ENCODE measurements at places on chromosomes 13 and 19.

- no peak for DNase-seq
Measured at GRCh38 chr19:42159942-42160341, 27.7 kb upstream of the POU2F2 start.

- DNase-seq, result no peak
Measured at GRCh38 chr13:21568854-21569253, 35.1 kb downstream of the MICU2 start.

DNA sequence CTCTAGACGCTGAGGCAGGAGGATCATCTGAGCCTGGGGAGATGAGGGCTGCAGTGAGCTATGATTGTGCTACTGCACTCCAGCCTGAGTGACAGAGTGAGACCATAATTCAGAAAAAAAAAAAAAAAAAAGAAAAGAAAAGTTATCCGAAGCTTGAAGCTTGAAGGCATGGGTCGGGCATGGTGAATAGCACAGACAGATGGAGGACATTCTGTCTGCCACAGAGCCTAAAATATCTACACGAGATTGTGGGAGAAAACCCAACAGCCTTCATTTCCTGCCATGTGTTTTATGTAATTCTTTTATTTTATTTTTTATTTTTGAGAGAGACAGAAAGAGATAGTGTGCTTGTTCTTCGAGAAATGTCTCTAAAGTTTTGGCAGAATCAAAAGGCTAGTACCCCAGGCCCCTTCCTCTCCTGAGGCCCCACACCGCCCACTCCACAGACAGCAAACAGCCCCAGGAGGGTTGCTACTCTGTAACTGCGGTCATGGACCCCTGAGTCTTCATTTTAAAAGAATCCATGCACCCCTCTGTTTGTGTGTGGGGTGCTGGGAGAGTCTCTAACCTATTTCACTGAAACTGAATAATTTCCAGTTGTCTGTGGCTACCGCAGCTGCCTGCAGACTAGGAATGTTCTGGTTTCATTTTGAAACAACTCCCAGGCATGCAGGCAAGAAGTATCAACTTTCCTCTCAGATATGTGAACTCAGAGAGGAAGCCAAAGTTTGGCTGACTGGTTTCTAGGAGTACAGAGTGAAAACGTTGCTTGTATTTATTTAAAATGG lies 38.4 kb upstream of the RCBTB2 start:
- DNase-seq, result peak; percentile 78

- DNase-seq, result no peak
Measured at GRCh38 chr19:2841855-2842574, 740 bp downstream of the ZNF555 start.

- peak; percentile 43 for DNase-seq
Measured at GRCh38 chr19:29666578-29667386, 1.5 kb downstream of the PLEKHF1 start.

GRCh38 chr19:17577457-17578097 lies 22.1 kb downstream of the COLGALT1 start:
- DNase-seq, result no peak

DNA sequence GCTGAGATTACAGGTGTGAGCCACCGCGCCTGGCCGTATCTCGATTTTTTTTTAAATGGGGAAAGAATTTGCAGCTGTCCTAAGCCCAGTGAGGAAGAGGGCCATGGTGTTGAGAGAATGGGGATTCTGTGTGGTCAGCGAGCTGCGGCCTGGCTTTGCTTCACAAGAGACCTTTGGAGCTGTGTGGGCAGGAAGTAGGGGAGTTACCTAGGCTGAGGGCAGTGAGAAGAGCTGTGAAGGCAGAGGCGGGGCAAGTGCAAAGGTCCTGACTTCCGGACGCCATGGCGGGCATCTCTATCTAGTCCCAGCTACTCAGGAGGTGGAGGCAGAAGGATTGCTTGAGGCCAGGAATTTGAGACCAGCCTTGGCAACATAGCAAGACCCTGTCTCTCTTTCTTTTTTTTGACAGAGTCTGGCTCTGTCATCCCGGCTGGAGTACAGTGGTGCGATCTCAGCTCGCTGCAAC lies 4.9 kb downstream of the AP2A1 start:
- DNase-seq, result no peak

- DNase-seq, result no peak
Measured at GRCh38 chr13:75811361-75811760, 175.2 kb downstream of the LMO7 start.

- no peak for DNase-seq
Measured at GRCh38 chr19:31352296-31352781, 3.1 kb upstream of the TSHZ3 start.

DNA sequence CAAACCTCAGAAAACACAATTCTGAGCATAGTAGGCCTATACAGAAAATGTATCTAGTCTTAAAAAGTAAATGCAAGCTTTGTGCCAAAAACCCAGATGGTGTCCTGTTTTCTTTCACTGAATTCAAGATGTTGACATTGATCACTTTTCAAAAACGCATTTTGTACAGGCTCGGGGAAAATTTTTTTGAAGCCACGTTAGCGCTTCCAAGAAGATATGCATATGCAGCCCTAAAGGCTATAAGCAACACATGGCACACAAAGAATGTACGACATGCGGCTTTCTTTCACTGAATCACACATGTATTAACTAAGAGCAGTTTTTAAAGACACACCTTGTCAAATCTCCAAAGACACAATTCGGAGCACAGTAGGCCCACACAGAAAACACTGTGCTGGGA lies 115.4 kb downstream of the MRPL57 start:
- DNase-seq, result no peak

DNA sequence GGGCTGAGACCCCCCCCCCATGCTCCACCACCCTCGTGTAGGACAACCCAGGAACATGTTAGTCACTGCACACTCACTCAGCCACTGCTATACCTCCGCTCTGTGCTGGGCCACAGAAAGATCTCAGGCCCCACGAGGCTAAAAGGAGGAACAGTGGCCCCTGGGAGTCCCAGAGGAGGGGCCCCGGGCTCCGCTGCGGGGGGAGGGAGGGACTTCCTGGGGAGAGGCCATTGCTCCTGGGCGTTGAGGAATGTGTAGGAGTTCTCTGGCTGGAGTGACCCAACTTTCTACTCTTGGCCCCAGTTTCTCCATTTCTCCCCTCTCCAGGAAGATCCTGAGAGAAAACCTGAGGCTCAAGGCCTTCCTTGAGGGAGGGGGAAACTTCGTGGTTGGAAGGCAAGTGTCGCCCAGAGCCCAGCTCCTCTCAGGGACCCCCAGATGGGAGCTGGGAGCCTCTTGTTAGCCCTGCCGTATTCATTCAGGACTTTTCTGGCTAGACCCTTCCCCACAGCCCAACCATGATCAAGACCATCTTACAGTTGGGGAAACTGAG lies 13.6 kb downstream of the ONECUT3 start:
- no peak for DNase-seq

GRCh38 chr13:101026736-101027398 lies 352.3 kb upstream of the TMTC4 start:
- DNase-seq, result no peak

GRCh38 chr13:50283017-50283416 lies 267.8 kb downstream of the KCNRG start:
- no peak for DNase-seq

DNA sequence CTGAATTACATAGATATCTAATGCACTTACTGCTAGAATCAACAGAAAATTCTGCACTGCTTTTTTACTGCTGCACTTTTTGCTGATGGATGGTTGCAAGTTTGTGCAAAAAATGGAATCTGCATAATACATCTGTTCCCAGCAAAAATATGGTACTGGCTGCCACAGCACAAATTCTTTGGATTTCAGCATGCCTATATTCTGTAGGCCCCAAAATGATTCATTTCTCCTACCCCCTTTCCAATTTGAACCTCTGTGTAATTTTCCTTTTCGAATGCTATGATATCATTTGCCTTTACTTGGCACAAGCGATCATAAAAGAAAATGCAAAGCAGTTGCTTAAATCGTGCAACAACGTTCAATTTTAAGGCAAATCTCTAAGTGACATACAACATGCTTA lies 524.2 kb upstream of the NBEA start:
- DNase-seq, result no peak

DNA sequence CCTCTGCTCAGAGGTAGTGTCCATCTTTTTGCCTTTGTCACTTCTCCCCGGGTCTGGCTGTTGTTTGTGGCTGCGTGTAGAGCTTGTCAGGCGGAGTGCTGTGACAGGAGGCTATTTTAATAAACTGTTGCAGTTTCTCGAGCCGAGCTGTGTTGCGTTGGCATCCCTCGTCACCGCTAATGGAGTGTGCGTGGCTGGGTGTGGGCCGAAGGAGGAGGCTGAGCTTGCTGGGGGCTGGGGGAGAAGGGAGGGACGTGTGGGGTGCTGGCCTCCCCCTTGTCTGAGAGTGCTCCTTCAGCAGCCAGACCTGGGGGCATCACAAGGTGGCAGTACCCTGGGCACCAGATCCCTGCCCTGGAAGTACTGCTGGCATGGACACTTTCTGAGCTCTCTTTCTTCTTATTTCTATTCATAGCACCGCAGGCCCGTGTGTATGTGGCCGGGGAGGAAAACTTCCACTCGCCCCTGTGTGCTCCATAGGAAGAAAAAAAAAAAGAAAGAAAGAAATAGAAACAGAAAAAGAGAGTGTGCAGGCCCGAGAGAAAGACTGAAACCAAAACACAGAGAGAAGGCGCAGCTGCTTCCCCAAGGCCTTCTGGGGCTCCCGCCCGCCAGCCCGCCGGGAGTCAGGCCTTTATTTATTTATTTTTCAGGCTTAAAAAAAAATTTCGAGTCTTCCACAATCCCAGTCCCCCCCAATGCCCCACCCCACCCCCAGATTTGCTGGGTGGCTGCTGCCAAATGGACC lies 27.0 kb downstream of the NFIX start:
- DNase-seq, result no peak

- DNase-seq, result no peak
Measured at GRCh38 chr19:51521357-51521756, 10.1 kb downstream of the SIGLEC6 start.

DNA sequence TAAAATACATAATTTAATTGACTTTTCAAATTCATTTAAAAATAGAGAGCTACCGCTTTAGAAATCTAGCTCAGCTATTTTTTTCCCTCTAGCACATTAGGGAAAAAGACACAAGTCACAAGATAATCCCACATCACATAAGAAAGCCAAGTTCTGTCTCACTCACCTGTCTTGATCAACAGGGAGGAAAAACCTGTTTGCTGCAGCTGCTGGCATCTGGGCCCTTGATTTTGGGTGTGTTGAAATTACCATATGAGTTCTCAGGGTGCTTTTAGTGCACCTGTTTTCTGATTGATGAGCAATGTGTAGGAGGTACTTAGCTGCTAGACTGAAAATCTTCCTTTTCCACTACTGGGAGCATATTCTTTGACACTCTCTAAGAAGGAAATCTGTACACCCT lies 53.8 kb downstream of the ZDHHC20 start:
- no peak for DNase-seq

- DNase-seq, result peak; percentile 19
Measured at GRCh38 chr13:98405107-98405571, 171.8 kb downstream of the STK24 start.

DNA sequence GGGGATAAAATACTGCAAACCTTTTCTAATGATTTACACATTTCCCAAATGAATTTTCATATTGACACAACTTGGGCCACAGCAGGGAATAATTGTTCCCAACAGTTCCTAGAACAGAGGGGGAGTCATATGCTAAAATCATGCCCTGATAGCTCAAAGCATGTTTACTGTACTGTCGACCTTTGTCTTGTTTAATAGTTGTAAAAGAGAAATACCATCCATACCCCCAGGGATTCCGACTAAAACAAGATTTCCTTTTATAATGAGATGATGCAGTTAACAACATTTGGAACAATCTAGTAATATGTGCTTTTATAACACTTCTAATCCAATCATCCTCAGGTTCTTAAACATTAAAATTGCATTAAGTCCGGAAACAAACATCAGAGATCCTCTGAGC lies 759.7 kb downstream of the OLFM4 start:
- DNase-seq, result no peak

DNA sequence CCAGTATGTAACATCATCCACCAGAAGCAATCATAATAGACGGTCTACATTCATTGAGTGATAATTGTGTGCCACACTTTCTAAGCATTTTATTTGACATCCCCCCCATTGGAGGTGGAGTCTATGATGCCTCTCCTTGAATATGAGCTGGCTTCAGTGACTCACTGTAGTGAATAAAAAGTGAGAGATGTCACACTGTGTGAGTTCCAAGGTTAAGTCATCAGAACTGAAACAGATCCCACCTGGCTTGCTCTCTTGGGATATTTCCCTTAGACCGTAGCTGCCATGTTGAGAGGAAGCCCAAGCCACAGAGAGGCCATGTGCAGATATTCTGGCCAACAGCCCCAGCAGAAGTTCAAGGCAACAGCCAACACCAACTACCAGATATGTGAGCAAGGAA lies 12.6 kb downstream of the RTBDN start:
- no peak for DNase-seq

DNA sequence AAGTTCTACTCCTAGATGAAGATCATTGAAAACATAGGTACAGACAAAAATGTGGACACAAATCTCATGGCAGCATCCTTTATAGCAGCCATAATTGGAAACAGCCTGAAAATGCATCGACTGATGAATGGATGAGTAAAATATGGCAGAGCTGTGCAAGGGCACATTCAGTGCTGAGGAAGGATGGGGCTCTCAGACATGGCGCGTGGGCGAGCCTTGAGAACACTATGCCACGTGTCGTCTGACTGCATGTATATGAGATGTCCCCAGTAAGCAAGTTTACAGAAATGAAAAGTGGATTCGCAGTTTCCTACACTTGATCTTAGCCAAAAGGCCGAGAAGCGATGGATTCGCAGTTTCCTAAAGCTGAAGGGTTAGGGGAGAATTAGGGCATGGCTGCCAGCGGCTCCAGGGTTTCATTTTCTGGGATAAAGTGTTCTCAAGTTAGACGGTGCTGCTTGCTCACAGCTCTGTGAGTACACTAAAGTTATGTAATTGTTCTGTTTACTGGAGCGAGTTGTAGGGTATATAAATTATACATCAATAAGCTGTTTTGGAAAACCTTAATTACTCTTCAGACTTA lies 78.0 kb downstream of the RAB20 start:
- no peak for DNase-seq

DNA sequence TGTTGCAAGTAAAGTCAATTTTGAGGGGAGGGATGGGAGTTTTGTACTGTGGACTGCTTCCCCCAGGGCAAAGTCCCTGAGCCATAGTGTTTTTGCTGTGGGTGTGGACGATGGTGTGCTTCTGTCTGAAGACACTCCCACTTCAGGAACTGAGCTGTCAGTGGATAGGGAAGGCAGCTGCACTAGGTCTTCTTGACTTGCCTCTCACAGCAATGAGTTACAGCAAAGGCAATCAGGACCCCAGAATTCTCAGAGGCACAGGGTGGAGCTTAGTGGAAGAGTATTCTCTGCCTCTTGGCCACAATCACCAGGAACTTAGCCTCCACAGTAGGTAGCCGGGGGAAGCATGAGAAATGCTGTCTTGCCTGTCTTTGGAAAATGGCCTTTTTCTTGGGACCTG lies 1416.6 kb upstream of the MIR17HG start:
- DNase-seq, result no peak

GRCh38 chr13:90872491-90873025 lies 474.9 kb upstream of the MIR17HG start:
- no peak for DNase-seq

GRCh38 chr19:34319230-34319585 lies 45.8 kb upstream of the GPI start:
- DNase-seq, result no peak

Measured in pons (tissue), 1 donor.